ENCODE measurements at places on chromosomes 6 and 20.

DNA sequence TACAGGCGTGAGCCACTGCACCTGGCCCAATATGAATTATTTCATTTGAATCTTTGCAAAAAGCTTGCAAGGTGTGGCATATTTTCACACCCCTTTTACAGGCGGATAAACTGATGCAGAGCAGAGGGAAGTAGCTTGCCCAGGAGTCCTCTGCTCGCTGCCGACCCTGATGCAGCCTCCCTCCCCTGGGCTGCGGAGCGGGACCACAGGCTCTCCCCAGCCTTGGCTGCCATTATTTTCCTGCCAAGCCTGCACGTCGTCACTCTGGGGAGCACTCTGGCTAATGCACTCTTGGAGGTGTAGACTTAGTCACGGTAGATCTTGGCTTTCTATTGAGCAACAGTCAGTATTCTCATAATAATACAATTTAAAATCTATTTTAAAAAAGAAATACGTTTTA, 34.8 kb upstream of the DACT2 start:
- DNase-seq, result no peak

DNA sequence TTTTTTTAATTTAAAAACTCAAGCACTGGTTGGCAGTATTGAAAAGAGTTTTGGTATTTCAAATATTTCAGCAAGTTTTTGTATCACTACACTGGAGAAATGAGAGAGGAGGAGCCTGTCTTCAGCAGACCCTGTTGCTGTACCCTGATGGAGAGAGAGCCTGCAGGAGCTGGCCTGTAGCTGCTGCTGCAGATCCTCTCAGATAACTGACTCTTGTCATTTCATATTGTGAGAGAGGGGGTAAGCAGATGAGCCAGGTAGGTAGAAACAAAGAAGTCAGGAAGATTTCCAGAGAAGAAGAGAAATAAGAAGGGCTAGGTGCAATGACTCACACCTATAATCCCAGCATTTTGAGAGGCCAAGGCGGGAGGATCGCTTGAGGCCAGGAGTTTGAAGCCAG, 64.1 kb upstream of the TBC1D7 start:
- no peak for DNase-seq

DNA sequence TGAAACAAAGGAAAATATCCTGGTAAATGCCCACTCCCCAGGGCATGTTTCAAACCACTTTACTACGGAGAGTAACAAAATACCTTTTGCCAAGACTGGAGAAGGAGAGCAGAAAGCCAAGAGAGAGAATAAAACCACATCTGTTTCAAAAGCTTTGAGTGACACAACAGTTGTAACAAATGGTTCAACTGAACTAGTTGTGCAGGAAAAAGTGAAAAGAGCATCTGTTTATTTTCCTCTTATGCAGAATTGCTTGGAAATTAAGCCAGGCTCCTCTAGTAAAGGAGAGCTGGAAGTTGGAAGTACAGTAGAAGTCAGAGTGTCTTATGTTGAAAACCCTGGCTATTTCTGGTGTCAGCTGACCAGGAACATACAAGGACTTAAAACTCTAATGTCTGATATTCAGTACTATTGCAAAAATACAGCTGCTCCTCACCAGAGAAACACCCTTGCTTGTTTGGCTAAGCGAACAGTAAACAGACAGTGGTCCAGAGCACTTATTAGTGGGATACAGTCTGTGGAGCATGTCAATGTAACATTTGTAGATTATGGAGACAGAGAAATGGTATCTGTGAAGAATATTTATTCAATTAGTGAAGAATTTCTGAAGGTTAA, 2.6 kb downstream of the TDRD6 start:
- DNase-seq, result no peak

DNA sequence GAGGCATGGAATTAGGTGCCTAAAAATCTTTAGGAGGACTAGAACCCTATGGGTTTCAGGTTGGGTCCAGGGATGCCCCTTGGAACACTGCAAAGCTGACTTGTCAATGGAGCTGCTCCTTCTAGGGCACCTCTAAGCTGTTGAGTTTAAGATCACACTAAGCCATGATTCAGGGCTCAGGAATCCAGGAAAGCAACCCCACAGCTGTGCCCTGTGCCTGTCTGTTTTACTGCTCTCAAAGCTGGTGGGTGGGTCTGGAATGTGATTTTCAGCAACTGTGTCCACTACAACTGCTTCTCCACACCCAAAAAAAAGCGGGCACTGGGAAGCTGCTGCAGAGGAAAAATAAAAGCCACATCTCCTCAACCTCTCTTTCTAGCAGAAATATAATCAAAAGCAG, 310.4 kb upstream of the MOCS1 start:
- DNase-seq, result no peak

- DNase-seq, result peak; percentile 2
These were observed 2.8 kb downstream of the SOX4 start for GRCh38 chr6:21596145-21596948.

DNA sequence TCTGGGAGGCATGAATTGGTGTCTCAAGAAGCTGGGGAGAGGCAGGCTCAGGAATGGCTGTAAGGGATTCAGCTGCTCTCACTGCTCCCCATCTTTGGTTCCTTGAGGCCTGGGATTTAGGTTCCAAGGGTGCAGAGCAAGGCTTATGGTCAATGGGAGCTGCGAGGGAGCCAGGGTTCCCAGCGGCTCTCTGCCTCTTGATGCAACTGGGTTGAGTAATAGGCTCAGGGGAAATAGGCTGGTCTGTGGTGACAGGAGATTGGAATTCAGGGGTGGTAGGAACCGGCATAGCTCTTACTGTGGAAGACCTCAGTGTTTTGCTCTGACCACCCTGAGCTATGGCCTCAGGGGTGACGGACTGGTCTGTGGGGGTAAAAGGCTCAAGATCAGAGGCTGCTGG, 13.0 kb upstream of the NRM start:
- no peak for DNase-seq

DNA sequence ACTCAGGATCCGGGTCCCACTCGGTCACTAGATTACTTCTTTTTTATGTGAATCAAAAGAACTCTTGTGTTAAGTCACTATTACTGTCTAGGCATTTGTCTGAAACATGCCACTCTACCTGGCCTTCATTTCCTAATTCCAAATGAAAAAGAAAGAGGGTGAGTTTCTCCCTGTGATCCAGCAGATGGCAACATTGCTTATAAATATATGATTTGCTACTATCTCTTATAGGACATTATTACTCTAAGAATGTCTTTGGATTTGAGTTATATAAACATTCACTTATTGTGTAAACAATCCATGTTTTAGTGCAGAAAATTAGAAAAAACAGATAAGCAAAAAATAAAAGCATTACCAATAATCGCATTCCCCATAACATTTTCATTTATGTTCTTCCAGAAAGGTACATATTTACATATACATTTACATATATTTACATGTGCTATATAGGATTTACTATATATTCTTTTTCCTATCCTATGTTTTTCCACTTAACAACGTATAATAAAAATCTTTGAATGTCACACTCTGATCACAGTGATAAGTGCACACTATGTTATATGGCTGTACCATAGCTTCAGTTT, 66.9 kb downstream of the FAXC start:
- DNase-seq, result no peak

DNA sequence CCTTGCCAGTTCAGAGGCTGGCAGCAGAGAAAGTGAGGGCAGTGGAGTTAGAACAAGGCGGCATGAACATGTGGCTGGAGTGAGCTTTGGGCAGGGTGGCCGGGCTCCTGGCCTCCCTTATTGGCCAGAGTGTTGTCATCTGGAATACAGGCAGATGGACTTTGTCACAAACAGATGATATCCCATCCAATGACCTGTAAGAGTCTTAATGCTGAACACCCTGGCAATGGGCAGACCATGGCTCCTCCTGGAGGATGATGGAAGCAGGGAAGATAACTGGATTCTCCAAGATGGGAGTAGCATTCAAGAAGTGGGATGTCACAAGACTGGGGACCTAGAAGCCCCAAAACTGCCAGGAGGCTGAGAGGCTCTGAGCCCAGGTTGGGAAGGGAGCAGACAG, 242.1 kb downstream of the MAFB start:
- no peak for DNase-seq

DNA sequence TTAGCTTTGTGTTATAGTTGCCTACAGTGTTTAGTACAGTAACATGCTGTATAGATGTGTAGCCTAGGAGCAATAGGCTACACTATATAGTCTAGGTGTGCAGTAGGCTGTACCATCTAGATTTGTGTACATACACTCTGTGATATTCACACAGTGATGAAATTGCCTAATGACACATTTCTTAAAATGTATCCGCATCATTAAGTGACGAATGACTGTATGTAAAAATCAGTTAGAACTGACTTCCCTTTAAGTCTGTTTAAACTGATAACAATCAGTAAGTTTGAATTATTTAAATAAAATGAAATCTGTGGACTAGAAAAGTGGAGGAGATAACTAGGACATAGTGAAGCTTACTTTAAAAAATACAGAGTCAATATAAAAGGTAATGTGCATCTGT, 176.1 kb downstream of the CDKAL1 start:
- DNase-seq, result no peak

GRCh38 chr6:21259660-21260059, 333.9 kb upstream of the SOX4 start:
- no peak for DNase-seq

DNA sequence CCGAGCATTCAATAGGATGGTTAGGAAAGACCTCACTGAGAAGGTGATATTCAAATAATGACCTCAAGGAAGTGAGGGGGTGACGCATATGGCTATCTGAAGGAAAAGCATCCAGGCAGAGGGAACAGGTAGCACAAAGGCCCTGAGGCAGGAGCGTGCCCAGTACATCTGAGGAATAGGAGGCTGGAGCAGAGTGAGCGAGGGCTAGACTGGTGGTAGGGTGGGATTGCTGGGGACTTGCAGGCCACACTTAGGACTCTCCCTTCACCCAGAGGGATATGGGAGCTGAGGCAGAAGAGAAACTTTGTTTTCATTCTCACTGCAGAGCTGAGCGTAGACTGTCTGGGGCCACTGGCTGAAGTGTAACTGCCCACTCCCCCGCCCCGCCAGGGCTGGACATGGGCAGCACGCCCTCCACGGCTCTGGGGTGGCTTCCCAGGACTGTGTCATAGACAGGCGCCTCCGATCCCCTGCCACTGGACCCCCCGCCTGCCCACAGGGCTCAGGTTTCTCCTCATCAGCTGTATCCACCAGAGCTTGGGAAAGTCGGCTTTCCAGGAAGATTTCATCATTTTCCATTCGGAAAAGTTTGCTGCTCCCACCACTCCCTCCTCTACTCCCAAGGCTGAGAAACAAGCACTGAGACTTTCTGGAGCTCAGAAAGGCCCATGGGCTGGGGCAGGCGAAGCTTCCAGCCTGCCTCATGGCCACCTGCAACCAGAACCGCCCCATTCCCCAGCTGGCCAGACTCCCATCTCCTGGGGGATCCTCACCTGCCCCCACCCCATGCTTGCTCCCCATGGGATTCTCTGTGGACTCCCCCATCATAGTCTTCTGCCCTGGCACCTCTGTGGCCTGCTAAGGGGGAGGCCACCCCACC, 142.6 kb downstream of the MRPL14 start:
- DNase-seq, result no peak

DNA sequence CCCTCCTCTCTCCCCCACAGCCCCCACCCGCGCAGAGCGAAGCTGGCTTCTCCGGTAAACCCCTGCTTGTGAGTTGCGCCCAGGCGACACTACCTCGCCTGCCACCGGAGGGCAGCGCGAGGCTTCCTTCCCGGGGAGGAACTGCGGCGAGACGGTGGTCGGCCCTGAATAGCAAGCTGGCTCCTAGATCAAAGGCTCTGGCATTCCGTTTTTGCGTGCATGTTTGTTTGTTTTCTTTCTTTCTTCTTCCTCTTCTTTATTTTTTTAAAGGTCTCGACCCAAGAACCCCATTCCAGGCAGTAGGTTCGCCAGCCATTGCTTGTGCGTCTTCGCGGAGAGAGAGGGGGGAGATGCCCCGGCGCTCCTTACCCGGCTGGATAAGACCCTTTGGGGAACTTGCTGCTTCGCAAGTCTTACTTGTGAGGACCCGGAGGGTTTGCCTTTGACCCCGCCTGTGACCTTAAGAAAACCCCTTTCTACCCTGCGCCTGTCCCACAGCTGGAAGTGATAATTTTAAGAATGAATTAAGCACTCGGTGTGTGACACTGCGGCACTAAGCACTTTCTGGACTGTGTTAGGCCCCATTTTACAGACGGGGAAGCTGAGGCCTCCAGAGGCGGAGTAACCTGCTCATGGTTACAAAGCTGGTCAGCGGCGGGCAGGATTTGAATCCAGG, 92.7 kb upstream of the SIRPA start:
- no peak for DNase-seq

GRCh38 chr20:37518059-37518458, 3.0 kb upstream of the NNAT start:
- no peak for DNase-seq

DNA sequence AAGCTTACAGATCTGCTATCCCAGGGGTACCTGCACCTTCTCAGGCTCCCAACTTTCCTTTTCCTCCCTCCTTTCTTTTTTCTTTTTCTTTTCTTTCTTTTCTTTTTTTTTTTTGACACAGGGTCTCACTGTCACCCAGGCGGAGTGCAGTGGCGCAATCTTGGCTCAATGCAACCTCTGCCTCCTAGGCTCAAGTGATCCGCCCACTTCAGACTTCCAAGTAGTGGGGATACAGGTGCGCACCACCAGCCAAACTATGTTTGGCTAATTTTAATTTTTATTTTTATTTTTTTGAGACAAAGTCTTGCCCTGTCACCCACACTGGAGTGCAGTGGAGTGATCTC, 36.0 kb downstream of the PIM1 start:
- DNase-seq, result no peak

- DNase-seq, result no peak
These were observed 12.4 kb downstream of the FRS3 start for GRCh38 chr6:41767112-41767833.

GRCh38 chr6:25013246-25013645, 77.5 kb upstream of the RIPOR2 start:
- no peak for DNase-seq

DNA sequence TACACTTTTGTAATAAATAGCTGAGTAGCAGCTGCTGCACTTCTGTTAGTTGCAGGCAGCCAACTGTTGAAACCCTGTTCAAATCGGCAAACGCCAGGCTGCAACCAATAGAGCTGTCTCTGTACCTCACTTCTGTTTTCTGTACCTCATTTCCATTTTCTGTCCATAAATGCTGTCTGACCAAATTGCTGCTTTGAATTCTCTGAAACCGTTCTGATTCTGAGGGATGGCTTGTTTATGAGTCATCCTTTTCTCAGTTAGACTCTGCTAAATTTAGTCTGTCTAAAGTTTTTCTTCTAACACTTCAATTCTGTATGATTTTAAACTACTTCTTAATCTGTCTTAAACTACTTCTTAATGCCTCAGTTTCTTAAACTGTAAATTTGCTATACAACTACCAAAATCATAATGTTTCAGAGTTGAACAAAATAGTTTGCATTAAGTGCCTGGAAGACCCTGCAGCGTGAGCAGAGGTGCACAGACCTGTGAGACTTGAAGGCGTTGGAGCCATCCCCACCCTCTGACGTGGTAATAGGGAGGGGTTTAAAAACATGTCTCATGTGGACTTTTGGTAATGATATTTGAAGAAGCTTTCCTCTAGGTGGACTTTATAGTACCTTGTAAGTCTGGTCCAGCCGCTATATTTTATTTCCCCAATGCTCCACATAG, 9.6 kb downstream of the BTNL2 start:
- no peak for DNase-seq

- no peak for DNase-seq
These were observed 113.7 kb upstream of the BCLAF1 start for GRCh38 chr6:136403110-136403980.

Measured in activated CD4-positive, alpha-beta T cell treated with anti-CD3 and anti-CD28 coated beads, Interleukin-2, amount 50 U/mL, for 4 hours (primary cell).